ENCODE measurements at places on chromosomes 7 and 10.
A peak's percentile ranks its signal among the peaks of the same experiment; 100 is the strongest.

DNA sequence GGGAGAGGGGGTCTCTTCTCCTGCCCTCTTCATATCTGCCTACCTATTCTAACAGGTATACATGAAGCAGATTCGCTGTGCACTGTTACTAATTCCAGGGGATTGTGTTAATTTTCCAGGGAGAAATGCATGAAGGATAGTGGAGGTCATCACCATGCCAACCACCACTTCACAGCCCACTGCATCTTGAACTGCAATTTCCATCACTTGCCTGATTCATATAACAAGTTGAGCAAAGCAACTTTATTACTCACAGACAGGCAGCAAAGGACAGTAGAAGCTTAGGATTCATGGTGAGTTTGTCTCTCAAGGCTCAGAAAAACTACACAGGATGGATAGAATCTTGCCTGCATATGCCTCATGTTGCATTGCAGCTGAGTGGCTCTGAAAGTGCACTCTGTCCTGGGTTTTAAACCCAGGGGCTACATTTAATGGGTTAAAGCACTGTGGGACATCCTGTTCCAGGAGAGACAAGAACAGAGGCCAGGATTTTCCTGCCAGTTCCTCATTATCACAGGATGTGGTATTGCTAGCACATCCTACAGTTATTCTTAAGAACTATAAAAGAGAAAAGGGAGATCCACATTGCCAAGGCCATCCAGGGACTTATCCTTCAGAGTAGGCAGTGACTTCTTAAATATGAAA, 136.9 kb upstream of the PRSS1 start:
- DNase-seq = no peak

GRCh38 chr10:36574207-36574606, 551.2 kb upstream of the ANKRD30A start:
- DNase-seq = no peak

DNA sequence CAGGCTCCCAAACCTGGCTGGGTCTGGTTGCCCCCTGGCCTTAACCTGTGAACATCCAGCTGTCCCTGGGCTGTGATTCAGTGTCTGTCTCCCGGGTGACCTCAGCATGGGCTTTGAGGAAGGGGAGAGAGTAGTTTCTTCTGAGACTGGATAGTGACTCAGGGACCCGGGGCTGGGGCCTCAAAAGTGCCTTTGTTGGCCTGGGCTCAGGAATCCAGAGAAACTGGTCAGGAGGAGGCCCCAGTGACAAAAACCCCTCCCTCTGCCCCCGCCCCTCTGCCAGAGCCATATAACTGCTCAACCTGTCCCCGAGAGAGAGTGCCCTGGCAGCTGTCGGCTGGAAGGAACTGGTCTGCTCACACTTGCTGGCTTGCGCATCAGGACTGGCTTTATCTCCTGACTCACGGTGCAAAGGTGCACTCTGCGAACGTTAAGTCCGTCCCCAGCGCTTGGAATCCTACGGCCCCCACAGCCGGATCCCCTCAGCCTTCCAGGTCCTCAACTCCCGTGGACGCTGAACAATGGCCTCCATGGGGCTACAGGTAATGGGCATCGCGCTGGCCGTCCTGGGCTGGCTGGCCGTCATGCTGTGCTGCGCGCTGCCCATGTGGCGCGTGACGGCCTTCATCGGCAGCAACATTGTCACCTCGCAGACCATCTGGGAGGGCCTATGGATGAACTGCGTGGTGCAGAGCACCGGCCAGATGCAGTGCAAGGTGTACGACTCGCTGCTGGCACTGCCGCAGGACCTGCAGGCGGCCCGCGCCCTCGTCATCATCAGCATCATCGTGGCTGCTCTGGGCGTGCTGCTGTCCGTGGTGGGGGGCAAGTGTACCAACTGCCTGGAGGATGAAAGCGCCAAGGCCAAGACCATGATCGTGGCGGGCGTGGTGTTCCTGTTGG, at the start of gene CLDN4:
CLDN4 (plus strand) TSS at position 316 of the 903 bp plus-strand sequence; CDS start at position 522, 206 bp downstream.
- DNase-seq = no peak

DNA sequence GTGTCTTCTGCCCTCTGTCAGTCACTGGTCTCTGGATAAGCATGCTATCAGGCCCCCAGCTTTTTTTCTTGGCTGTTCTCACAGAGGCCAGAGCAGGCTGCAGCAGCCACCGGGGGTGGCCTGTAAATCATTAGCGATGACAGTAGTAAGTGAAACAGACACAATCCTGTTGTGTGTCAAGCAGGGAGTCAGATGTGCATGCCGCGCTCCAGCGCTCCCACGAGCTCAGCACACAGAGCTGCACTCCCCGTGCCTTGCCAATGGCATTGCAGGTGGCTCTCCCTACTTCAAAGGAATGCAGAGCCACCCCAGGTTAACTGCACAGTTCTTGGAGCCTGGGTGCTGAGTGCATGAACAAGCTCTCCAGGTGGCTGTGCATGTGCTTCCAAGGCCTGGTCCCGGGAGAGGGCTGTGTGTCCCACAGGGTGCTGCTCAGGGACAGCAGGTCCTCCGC, 226.1 kb downstream of the GLRX3 start:
- DNase-seq = no peak

GRCh38 chr10:128064970-128065580, 61.1 kb downstream of the MKI67 start:
- no peak for DNase-seq

DNA sequence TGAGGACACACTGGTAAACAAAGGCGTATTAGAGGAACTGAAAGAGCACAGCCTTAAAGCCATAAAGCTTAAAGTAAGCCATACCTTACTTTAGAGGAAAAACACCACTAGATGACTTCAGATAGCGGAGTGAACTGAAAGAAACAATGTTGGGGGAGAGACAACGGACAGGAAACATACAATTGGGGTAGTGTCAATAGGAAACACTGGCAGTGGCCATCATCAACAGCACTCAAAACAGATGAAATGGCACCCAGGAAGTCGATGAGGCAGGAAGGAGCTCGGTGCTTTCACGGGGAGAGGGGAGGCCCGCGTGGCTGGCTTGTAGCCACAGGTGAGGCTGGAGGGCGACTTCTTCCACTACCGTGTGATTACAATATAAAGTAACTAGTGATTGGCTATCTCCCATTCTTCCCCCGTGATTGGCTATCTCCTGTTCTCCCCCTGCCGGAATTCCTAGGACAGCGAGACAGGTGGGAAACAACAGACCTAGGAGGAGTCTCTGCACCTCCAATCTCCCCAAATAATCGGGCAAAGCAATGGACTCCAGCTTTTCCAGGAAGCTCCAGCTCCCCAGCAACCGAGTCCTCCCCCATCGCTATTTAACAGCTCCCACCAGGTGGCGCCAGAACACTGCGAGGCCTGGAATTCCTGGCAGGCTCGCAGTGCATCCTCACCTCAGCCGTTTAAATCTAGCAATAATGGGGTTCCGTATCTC, 2.4 kb upstream of the TAS2R38 start:
- DNase-seq = peak; percentile 43

- peak; percentile 96 for DNase-seq
Measured at GRCh38 chr7:4631380-4632179, 50.5 kb upstream of the FOXK1 start.

DNA sequence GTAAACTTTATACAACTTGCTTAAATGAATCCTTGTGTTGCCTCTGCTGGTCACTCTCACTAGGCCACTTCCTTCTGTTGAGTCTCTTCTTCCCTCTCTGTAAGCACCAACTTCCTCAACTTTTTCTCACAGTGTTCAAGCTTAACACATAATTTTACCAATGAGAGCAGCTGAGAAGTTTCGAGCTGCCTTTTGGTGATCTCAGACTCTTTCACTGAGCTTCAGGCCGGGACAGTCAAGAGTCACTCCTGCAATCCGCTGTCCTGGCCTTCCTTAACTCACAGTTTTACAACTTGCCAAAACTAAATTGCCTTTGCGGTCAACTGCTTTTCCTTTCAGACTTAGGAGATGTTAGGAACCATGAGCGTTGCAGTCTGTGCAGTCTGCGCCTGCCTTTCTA, 47.4 kb downstream of the PRPF18 start:
- DNase-seq = no peak

DNA sequence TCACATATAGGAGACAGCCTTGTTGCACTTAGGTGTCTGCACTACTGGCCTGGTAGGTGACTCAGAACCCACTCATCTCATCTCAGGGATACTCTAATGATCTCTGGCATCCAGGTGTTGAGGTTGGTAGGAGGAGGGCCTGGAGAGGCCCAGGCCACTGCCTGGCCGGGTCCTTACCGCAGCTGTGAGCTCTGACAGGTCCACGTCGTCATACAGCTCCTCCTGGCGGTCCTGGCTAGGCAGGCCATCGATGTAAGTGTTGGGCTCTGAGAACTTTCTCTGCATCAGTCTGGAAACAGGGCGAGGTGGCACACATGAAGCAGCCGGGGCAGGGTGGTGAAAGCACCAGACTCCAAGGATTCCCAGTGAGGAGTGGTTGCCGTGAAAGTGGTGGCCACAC, 62.1 kb downstream of the VWA2 start:
- no peak for DNase-seq

DNA sequence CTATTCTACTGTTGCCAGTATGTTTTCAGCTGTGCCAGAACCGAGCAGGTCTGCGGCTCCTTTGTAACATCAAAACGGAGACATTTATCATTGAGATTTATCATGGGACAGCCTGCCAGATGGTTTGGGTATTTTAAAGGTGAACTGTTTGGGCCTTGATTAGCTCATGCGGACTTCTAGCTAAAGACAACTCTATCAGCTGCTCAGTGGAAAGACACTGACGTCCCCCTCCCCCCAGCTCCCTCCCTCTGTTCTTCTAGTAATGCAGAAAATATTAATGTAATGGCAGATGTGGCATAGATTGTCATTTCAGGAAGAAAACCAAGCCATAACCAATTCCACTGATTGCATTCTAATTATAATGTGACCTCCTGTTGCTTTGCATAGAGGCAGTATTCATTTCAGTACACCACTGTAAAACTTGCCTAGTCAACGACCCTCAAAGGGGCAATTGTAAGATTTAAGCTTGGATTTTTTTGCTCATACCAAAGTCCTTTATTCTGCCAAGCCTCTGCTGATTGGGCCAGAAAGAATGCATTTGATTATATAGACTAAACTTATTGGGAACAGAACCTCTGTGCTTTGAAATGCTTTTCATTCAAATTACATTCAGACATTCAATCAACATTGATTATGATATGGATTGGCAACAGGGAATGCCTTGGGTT, 966.8 kb downstream of the LRMDA start:
- no peak for DNase-seq

DNA sequence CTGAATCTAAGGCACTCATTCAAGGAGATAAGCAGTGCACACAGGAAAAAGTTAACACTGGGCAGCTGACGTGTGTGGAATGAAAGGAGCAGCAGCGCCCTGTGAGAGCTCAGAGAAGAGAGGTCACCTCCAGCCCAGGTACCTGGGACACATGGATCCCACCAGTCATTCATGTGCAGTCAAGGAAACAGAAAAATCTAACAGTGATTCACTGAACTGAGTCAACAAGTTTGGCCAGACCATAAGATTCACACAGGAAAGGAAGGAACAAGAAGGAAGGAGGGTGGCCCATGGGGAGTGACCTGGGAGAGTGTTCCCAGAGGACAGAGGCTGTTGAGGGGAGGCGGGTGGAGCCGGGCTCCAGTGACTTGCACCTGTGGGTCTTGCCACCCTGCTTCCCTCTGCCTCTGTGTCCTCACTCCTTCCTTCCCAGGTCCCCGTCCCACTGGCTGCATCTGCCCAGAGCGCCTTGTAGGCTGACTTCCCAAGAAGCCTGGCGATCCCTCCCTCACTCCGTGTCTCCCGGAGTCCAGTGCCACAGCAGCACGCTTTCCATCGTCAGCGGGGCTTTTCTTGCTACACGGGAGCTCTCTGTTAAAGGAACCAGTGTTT, 27.7 kb downstream of the RNF32 start:
- DNase-seq = no peak

- no peak for DNase-seq
Measured at GRCh38 chr7:151752816-151753595, 123.9 kb downstream of the PRKAG2 start.

- DNase-seq = no peak
Measured at GRCh38 chr7:51140199-51141164, 176.1 kb downstream of the COBL start.

GRCh38 chr7:112400141-112400540, 50.1 kb upstream of the IFRD1 start:
- no peak for DNase-seq

DNA sequence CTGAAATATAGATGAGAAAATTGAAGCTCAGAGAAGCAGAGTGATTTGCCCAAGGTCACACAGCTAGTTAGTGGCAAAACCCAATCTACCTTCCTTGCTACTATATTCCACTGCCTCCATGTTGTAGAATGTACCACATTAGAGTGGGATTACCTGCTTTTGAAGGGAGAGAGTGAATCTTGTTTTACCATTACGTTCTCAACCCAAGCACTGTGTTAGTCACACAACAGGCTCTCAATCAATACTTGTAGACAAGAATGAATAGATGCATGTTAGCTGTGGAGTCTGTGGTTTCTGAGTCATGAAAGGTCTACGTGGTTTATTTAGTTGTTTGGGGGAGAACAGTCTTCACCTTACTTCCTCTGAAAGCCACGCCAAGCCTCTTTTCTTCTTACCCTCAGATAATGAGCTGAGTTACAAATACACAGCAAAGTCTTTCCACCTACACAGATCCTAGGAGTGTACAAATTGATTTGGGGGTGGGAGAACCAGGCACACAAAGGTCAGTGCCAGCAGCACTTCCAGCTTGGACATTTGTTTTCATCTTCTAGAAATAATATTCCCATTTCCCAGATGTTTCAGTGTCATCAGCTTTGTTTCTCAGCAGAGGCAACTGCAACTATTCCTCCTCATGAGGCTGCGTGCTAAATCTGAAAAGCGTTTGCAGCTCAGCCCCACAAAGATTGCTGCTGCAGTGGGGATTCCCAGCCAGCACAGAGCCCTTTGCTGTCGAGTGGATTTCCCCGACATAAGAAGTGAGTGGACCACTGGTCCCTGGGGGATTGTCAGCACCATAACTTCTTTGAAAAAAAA, 71.5 kb upstream of the ADO start:
- peak; percentile 19 for DNase-seq

DNA sequence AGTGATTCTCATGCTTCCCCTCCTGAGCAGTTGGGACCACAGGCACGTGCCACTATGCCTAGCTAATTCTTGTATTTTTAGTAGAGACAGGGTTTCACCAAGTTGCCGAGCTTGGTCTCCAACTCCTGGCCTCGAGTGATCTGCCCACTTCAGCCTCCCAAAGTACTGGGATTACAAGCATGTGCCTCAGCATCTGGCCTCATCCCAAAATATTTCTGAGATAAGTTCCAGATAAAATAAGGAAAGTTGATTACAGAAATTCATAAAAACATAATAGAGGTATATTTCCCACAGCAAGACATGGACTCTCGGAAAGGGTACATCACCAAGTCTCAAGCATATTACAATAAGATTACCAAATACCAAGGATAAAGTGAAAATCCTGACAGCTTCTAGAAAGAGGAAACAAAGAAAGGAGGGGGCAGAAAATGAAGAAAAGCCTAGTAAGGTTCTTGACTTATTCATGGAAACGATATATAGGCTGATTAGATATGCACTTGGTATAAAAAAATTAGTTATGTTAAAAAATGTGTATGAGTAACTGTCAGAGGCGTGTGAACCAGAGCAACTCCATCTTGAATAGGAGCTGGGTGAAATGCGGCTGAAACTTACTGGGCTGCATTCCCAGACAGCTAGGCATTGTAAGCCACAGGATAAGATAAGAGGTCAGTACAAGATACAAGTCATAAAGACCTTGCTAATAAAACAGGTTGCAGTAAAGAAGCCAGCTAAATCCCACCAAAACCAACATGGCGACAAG, 35.0 kb downstream of the IQUB start:
- DNase-seq = no peak

Data from HTR-8/SVneo (cell line).